Central memory CD4-positive, alpha-beta T cell (primary cell): ENCODE measurements at places on chromosomes 7 and 10.

- no peak for DNase-seq
Measured at GRCh38 chr10:47406870-47407691, 23.0 kb upstream of the ZNF488 start.

- no peak for DNase-seq
Measured at GRCh38 chr7:122166740-122167139, 22.7 kb upstream of the AASS start.

GRCh38 chr10:101145750-101146391 is 14.8 kb downstream of the TLX1 start:
- DNase-seq: no peak

DNA sequence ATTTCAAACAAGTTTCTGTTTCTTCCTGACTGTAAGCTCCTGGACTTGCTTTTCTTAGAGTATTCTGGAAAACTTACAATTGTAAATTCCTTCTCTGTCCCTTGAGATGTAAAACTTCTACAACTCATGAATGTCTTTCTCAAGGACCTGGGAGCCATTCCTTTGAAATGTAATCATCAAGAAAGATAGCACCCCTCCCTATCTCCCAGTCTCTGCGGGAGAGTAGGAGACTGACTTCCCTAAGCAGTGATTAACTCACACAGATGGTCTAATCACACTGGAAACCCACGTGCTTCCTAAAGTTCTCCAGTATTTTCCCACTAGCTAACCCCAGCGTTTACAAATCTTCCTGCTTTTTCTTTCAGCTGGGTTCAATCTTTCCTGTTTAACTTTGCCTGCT is 549.4 kb downstream of the SORCS1 start:
- DNase-seq: no peak

- no peak for DNase-seq
Measured at GRCh38 chr7:17015598-17016031, 133.8 kb upstream of the AGR3 start.

DNA sequence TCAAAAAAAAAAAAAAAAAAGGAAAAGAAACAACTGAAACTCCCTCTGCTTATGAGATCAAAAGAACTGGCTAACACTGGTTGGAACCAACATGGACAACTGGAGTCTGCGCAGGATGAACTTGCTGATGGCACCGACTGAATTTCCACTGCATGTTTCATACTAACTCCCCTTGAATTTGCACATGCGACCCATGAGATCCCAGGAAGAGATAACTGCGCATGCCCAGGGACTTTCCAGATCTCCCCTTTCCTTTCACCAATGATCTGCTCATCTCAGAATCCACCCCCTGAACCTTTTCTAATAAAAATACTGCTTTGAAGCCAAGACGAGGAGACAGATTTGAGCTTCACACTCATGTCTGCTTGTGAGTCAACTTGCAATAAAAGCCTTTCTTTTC is 20.7 kb downstream of the LBX1 start:
- DNase-seq: no peak

DNA sequence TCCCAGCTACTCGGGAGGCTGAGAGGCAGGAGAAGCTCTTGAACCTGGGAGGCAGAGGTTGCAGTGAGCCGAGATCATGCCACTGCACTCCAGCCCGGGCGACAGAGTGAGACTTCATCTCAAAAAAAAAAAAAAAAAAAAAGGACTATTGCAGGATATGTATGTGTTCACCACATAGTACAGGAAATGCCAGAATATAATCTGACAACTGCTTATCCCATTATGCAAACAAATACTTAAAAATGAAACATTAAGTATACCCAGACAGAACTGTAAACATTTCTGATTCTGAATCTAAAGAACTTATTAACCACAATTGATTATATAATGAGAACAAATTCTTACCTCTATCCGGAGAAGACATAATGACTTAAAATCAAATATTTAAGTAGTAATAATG is 18.7 kb downstream of the DKK1 start:
- DNase-seq: no peak

GRCh38 chr7:28483112-28483511 is 70.8 kb downstream of the CREB5 start:
- no peak for DNase-seq

- no peak for DNase-seq
Measured at GRCh38 chr10:77909021-77909748, 17.4 kb downstream of the DLG5 start.

DNA sequence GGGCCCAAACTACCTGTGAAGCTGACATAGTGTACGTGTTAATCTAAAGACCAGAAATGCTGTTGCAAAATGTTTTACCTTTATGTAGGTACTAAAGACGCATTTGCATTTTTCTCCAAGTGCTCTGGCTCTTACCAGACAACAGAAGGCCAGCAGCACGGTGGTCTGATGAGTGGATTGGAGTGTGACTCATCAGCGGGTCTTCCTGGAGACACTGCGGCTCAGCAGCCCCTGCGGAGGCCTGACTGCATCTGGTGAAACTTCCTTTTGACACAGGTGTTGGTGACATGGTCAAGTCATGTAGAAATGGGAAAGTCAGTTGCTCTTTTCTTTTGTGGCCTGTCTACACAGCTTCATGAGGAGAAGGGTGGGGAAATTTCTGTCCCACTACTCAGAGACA is 723.6 kb downstream of the INHBA start:
- DNase-seq: no peak

DNA sequence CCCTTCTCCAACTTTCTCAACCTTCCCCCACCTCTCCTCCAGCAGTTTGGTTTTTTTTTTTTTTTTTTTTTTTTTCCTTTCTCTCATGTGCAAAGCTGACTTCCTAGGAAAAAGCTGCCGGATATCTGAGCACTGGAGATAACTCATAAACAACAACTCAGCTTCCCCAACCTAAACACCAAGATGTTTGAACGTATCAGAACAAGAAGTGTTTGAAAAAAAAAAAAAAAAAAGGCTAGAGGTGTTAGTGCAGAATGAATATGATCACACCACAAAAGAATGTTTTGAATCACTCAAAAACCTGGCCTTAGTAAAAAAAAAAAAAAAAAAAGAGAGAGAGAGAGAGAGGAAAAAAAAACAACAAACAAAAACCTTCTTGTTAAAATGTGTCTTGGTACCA is 11.2 kb downstream of the GATA3 start:
- no peak for DNase-seq

GRCh38 chr10:5547931-5548660 is 23.3 kb downstream of the CALML3 start:
- no peak for DNase-seq

GRCh38 chr7:139701908-139702307 is 75.9 kb downstream of the HIPK2 start:
- no peak for DNase-seq

GRCh38 chr7:98713165-98713810 is 96.2 kb downstream of the NPTX2 start:
- no peak for DNase-seq

- DNase-seq: peak; percentile 48
Measured at GRCh38 chr10:112314822-112315474, 31.7 kb downstream of the TECTB start.

- no peak for DNase-seq
Measured at GRCh38 chr7:32564542-32564941, 69.3 kb downstream of the AVL9 start.

DNA sequence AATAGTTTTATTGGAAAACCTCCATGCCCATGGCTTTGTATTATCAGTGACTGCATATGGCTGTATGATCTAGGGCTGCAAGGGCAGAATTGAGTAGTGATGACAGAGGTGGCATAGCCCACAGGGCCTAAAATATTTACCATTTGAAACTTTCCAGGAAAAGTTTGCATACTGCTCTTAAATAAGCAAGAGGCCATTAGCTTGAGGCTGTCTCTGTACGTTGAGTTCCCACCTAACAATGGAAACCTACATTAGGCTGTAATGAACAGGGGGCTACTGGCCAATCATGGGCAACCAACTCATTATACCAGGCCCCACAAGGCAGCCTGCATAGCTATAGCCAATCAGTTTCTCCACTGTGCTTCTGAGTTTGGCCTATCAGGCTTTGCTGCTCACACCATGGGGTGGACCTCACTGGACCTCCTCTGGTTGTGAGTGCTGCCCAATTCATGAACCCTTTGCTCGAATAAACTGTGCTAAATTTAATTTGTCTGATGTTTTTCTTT is 673 bp upstream of the ST8SIA6 start:
- DNase-seq: no peak
